ENCODE measurements at places on chromosomes 6 and 20.

- DNase-seq = no peak
Observed at GRCh38 chr6:26388014-26388413, 5.1 kb downstream of the BTN2A2 start.

DNA sequence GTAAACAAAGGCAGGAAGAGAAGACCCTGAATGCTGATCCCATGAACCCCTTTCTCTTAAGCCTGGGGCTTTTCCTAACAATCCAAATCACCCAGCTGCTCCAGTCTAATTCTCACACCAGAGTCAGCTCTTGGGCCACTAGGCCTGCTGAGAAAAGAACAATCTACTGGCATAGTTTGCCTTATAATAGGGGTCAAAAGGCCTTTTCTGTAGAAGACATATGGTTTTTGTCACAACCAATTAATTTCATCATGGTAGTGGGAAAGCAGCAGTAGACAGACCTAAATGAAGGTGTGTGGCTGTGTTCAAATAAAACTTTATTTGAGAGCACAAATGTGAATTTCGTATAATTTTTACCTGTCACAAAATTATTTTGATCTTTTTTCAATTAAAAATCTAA lies 994.7 kb upstream of the EPHA7 start:
- no peak for DNase-seq

DNA sequence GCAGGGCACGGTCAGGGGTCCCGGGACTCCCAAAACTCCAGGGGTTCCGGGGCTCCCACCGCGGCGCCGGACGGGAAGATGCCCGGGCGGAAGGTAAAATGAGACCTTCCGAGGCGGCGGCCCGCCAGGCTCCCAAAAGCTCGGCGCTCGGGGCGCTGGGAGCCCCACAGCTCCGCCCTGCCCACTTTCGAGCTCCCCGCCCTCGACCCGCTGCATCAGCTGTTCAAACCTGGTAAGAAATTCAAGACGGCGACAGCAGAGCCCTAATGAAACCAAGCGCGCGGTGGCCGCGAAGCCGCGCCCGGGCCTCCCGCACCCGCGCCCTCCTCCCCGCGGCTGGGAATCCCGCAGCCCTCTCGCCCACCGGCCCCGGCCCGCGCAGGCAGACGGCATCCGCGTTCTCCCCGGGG lies 369 bp downstream of the SLC4A11 start:
- DNase-seq = peak; percentile 30

DNA sequence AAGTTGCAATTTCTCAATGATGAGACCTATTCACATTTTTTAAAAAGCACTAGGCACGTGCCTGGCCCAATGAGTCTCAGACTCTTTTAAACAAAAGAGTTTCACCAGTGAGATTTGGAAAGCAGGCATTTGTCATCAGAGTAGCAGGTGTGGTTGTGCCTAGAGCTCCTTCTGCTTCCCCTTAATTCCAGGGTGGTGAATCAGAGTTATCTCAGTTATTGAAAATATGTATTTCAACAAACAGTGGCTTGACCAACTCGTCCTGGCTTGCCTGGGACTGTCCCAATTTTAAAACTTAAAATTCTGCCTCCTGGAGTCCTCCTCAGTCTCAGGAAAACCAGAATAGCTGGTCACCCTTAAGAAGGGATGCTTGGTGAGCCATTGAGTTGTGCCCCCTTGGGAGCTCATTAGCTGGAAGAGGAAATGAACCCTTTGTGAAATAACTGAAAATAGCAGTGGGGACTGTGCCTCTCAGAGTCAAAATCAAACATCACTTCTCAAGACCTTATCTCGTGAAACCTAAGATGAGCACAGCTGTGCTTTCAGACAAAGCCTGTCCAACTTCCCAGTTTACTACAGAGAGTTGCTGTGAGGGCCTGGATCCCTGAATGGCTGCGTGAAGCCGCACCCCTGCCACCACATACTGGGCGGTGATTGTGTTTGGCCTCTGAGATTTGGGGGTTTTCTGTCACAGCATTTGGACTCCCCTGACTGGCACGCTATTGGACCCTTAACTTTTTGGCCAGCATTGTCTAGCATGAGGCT lies 116.3 kb downstream of the ANKRD60 start:
- DNase-seq = no peak

GRCh38 chr6:157790548-157791160 lies 32.4 kb upstream of the SNX9 start:
- no peak for DNase-seq

- DNase-seq = no peak
Observed at GRCh38 chr6:39050453-39051112, 2.0 kb downstream of the GLP1R start.

- DNase-seq = peak; percentile 47
Observed at GRCh38 chr6:32852844-32853540, 512 bp downstream of the TAP1 start.

DNA sequence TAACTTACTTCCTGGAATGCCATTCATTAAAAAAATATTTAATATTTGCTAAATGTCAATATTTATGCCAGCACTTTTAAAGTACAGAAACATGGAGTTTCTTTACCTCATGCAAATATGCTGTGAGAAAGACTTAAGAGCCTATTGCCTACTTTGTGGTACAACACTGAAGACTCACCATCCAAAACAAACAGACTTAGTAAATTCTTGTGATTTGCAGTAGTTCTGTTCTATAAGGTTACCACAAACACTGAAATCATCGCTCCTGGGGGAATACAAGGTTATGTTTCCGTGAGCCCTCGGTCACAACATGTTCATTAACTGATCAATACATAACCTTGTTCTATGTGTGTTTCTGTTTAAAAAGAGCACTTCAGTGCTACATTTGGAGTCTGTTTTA lies 78.3 kb downstream of the ATG5 start:
- DNase-seq = no peak

DNA sequence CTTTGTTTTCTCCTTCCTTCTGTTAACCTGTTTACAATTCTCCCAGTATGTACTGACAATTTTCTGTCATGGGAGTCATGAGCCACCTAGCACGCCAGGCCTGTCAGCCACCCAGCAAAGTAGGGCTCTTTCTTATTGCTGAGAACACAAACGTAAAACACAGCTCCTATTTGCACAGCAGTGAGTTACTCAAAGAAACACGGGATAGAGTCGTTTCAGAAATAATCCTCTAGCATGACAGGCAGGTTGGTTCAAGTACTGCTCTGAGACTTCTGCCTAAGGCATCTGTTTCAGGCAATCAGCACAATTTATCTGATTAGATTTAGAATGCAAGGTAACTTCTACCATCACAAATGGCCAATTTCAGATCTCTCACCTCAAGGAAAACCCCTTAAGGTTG lies 88.8 kb downstream of the CD24 start:
- DNase-seq = no peak

GRCh38 chr6:138420356-138420755 lies 16.3 kb downstream of the HEBP2 start:
- no peak for DNase-seq

GRCh38 chr6:107712665-107713551 lies 111.2 kb downstream of the SCML4 start:
- DNase-seq = no peak

- DNase-seq = no peak
Observed at GRCh38 chr20:13229538-13229937, 8.5 kb downstream of the ISM1 start.

GRCh38 chr20:34435589-34435988 lies 72.5 kb downstream of the ITCH start:
- DNase-seq = no peak

DNA sequence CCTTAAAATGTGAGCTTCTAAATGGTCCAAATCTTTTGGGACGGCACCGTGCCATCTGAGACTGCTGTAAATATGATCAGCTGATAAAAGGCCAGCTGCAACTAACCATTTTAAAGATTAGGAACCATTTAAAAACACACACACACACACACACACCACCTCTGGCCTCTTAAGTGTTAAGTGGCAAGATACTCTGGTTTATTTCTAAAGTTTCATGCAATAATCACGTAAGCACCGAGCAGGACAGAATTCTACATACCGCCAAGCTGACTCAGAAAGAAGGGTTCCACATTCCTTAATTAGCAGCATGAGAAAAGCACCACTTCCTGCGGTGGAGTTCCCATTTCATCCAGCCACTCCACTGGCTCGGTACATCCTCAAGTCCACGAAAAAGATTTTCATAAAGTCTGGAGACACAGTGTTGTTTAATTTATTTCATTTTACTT lies 17.8 kb upstream of the ZNF217 start:
- DNase-seq = no peak

GRCh38 chr20:6792789-6793188 lies 25.3 kb downstream of the BMP2 start:
- DNase-seq = no peak

- no peak for DNase-seq
Observed at GRCh38 chr6:56753811-56754210, 111.1 kb upstream of the DST start.
